ENCODE measurements at places on chromosomes 5 and 9.

- no peak for DNase-seq
Observed at GRCh38 chr9:137757613-137758029, 120.0 kb upstream of the CACNA1B start.

- no peak for DNase-seq
Observed at GRCh38 chr9:134403682-134404301, 77.5 kb downstream of the RXRA start.

DNA sequence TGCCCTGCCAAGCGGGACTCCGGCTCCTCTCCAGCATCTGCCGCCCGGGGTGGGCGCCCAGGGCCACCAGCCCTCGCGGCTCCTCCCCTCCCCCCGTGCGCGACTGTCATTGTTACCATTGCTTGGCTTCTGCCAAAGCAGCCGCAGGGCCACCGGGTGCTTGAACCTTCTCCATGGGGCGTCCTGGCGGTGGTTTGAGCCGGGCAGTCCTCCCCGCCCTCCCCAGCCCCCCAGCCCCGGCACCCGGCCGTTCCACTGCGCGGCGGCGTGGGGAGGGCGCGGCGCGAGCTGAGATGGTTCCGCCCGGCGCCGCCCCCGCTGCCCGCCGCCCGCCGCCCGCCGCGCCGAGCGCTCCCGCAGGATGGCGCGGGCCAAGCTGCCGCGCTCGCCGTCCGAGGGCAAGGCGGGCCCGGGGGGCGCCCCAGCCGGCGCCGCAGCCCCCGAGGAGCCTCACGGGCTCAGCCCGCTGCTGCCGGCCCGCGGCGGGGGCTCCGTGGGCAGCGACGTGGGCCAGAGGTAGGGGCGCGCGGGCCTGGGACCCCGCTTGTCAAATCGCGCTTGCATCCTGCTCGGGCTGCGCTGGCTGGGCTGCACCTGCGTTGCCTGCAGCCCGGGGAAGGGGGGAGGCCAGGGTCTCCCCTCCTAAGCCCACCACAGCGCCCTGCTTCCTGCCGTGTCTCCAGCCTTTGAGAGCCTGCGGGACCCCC is 34.4 kb downstream of the KCNT1 start:
- peak; percentile 30 for DNase-seq

GRCh38 chr9:105503881-105504280 is 54.0 kb upstream of the FKTN start:
- no peak for DNase-seq

DNA sequence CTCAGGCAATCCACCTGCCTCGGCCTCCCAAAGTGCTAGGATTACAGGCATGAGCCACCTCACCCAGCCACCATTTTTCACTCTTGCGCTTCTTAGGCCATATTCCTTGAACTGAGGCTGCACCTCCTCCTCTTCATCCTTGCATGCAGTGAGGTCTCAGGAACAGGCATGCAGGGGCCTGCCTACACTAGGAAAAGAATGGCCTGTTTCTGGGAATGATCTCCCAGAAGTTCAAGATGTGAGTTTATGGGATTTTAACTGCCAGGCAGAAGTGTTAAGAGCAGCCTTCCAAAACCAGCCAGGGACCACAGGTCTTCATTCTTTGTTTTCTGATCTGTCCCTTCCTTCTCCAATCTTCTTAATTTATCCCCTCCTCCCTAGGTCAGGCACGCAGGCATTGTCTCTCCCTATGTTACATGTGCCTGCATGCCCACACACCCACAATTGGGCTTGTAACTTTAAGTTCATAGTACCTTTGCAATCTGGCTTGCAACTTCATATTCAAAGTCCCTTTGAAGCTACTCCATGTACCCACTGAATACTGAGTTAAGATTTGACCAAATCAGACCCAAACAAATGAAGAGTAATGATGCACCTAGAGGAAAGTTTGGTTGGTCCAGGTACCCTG is 10.5 kb upstream of the HSPA4 start:
- no peak for DNase-seq

DNA sequence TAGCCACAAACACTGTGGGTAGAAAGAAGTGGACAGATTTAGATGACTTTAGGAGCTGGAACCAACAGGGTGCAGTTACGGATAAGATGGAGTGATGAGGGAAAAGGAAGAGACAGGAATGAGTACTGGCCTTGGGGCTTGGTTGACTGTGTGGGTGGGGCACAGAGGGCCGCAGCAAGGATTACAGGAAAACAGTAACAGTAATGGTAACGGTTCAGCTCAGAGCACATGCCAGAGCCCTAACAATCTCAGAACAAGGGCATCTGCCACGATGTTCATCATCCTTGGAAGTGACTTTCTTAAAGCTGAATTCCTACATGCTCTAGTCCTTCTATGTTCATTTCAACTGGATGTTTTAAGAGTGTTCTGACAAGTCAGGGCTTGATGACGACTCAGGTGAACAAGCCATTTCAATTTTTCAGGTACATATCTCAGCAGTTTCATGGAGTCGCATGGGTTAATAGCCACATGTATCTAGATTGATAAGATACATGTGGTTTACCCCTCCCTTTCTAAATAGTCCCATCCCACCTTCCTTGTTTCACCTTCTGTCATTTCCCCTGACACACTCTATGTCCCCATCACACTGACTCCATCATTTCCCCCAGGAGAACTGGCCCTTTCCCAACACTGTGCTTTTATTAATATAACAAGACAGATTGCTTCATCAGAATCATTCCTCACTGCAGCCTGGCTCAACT is 65.0 kb downstream of the CEMIP2 start:
- DNase-seq, result no peak

DNA sequence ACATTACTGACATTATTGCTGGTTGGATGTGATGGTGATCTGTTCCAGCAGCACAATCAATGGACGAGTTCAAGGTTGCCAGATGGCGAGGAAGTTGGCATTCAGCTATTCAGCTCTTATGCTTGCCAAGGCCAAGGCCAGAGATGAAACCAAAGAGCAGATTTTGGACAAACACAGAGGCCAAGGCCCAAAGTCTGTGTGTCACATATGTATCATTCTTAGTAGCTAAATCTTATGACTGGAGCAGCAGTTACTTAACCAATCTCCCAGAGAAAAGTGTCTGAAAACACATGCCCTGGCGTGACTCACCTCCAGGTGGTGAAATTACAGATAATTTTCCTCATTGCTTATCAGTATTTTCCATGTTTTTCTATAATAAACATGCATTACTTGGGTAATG is 189.0 kb upstream of the EGFLAM start:
- peak; percentile 35 for DNase-seq

- DNase-seq, result no peak
Observed at GRCh38 chr5:92805446-92805845, 775.6 kb downstream of the NR2F1-AS1 start.

- DNase-seq, result no peak
Observed at GRCh38 chr5:148776780-148777179, 49.6 kb upstream of the ADRB2 start.

DNA sequence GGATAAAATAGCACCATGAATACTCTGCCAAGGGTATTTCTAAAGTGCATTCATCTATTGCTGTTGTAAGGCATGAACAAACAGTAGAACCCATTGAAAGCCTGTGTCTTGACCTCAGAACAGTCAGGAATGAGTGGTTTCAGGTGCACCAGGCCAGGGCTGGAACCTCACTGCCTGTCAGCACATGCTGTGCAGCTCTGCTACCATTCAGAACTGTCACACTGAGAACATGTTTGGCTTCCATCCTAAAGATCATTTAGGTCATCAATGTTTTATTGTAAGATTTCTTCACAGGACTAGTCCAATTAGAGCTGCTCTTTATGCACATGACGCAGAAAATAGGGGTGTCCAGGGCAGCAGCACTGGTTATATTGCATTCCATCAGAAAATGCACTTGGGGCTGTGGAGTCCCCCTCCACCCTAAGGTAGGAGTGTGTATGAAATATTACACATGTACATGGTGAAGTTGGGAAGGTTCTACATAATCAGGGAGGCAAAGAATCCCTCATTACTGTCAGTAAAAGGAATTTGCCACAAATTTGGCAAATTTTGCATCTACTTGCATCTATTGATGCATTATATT is 408.0 kb downstream of the CTNND2 start:
- no peak for DNase-seq

DNA sequence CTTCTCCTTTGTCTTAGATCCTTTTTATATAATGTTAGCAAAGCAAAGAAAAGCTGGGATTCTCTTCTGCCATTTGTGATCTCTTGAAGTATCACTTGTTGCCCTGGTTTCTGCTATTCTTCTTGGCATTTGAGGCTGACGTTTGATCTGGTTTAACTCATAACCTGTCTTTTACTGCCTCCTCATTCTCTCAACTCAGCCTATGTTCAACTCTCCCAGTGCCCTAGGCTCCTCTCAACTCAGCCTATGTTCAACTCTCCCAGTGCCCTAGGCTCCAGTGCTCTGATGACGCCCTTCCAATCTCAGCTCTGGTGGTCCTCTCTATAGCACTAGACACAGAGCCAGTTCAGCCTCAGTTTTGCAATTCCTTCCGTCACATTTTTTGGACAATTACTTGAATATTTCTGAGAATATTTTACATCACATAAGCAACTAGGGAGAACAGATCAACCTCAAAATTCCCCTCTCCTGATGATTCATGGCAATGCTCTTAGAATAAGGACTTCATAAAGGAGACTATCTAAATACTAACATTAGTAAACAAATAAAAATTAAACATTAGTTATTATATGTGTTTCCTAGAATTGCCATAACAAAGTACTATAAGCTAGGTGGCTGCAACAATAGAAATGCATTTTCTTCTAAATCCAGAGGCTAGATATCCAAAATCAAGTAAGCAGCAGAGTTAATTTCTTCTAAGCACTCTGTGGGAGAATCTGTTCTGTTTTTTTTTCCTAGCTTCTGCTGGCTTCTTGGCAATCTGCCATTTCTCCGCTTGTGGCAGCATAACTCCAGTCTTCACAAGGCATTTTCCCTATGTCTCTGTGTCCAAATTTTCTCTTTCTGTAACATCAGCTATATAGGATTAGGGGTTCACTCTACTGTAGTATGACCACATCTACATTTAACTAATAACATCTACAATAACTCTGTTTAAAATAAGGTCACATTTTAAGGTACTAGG is 662.1 kb upstream of the FTMT start:
- peak; percentile 28 for DNase-seq

DNA sequence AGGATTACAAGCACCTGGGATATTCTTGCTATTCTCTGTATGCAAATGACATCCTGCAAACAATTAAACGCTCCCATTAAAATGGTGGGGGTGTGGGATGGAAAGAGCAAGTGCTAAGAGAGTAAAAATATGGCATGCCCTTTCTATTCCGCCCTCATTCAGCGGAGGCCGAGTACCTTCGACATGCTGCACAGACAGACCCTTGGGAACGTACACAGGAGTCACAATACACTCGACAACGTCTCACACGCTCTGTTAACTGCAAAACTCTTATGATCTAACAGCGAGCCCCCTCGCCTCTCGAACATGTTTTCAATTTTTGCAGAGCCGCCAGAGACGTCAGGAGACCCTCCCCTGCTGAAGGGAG is 322.2 kb downstream of the CEMIP2 start:
- peak; percentile 10 for DNase-seq

GRCh38 chr5:154286557-154286956 is 96.0 kb downstream of the GALNT10 start:
- no peak for DNase-seq

GRCh38 chr9:92992549-92992948 is 45.2 kb downstream of the FGD3 start:
- no peak for DNase-seq

GRCh38 chr5:74394916-74395880 is 245.3 kb downstream of the ENC1 start:
- DNase-seq, result no peak

- no peak for DNase-seq
Observed at GRCh38 chr9:91187311-91187964, 174.3 kb downstream of the AUH start.

DNA sequence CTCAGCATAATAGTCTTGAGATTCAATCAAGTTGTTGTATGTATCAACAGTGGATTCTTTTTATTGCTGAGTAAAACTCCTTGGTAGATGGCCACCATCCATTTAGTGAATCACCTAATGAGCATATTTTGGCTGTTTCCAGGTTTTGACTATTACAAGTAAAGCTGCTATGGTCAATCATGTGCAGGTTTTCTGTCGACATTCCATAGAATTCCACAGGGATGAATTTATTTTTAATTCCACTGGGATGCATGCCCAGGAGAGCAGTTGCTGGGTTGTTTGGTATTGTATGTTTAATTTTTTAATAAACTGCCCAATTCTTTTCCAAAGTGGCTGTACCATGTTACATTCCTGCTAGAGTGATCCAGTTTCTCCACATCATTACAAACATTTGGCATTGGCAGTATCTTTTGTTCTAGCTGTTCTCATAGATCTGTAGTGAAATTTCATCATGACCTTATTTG is 10.5 kb upstream of the S1PR3 start:
- no peak for DNase-seq

GRCh38 chr9:94144394-94144793 is 60.1 kb downstream of the PTPDC1 start:
- no peak for DNase-seq

DNA sequence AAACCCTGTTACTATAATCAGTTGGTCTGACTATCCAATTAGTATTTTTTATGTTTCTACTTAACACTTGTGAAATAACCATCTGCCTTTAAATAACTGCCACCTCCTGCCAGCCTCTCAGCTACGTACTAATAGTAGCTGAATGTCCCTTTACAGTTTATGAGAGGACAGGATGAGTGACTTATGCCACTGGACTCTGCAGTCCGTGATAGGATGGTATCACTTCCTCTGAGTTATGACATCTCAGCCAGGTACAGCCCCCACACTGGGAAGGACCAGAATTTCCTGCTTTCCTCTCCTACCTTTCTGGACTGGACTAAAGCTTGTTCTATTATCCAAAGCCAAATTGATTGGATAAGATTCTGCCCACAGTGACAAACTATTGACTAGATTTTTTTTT is 102.9 kb downstream of the ZFAND5 start:
- no peak for DNase-seq

DNA sequence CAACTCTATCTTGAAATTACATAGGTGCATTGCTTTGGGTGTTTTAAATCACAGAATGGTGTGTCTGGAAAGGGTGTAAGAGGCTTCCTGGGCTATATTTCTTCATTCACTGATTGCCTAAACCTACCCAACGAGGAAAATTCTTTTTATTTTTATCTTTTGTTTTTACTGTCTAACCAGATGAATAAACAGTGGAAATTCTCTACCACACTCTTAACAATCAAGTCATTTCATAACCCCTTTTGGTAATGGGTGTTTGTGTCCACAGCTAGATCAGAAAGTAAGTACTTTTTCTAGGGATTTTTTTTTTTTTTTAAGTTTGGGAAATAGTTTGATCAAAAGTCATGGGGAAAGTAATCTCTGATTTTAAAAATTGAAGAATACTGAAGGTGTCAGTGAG is 27.6 kb upstream of the C5orf47 start:
- no peak for DNase-seq

DNA sequence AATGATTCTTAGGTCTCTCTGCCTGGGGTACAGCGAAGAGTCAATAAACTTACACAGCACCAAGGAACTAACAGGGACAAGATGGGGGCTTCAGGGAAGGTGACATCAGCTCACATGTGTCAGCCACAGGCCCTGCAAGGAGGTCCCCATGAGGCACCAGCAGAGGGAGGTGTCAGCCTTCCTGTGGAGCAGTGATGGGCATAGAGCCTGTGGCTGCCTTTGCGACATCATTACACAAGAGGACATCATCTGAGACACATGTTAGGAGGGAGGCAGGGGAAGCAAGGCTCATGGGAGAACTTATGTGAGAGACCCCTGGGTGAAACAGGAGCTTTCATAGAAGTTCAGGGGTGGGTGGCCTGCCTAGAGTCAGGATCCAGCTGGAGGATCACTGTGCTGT is 389.6 kb downstream of the SEMA5A start:
- DNase-seq, result no peak

- no peak for DNase-seq
Observed at GRCh38 chr9:71683598-71684235, 84.6 kb downstream of the CEMIP2 start.

GRCh38 chr5:143413958-143414669 is 10.6 kb upstream of the NR3C1 start:
- DNase-seq, result no peak

Measured in NCI-H2171 treated with DMSO at 0.1 percent for 48 hours (cell line).